ENCODE measurements at places on chromosomes 11 and 22.

DNA sequence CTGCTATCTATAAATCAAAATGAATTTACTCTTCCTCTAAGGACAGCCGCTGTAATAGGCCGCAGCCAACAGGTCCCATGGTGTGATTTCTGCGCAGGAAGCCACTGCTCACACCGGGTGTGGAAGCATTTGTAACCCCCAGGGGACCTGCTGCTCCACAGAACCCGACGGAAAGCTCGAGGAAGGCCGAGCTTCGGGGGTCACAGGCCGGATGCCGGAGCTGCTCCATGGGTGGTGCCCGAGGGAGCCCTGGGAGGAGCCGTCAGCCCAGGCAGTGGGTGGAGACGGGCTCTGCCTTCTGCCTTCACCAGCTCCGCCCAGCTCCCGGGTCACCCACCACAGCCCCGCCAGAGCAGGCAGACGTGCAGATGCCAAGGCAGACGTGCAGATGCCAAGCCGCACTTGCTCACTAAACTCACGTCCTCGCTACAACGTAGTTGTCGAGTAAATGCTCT, 63.5 kb downstream of the BRD1 start:
- DNase-seq, result no peak

GRCh38 chr11:126456783-126457542, 101.5 kb downstream of the ST3GAL4 start:
- no peak for DNase-seq

DNA sequence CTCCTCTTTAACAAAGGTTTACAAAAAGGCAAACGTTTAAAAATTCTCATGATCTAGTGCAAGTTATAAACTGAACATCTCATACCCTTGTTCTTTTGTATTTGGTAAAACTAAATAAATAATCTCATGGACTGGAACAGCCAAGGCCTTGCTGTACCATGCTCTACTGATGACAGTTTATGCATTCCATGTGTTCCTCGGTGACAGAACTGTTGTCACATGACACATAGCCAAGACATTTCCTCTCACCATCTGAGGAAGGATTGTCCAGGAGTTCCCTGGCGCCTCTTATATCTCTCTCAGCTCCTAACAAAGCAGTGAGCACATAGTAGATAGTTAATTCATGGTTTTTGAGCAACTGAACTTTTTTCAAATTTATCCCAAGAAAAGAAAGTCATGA, 12.6 kb downstream of the CCDC83 start:
- no peak for DNase-seq

DNA sequence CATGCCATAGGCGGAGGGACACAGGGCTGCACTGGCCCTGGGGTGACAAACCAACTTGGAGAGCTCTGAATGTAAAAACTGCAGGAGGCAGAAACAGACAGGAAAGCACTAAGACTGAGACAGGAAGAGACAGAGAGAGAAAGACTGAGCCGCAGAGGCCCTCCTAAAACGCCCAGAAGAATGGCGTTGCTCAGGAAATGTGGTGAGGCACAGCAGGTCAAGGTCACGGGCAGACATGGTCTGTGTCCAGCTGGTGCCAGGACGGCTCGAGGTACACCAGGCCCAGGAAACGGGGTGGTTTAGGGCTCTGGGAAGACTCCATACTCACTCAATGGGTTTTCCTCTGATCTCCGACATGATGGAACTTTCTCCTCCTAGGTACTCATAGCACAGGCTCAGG, 29.1 kb downstream of the MAFF start:
- DNase-seq, result no peak

- no peak for DNase-seq
Observed at GRCh38 chr11:8786933-8787332, 104.3 kb downstream of the RPL27A start.

DNA sequence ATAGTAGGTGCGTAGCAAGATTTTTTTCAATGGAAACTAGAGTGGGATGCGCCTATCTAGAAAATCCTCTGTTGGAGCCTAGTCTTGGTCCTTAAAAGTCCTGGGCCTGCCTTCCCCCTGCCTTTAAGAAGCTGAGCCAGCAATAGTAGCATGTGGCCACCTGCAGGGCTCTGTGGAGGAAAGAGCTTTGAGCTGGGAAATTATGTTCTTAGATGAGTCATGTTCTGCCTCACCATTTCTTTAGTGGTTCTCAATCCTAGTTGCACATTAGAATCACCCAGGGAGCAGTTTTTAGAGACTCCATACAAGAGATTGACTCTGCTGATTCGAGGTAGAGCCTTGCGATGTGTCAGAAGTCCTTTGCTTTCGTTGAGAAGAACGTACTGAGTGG, 133.5 kb downstream of the COMMD9 start:
- no peak for DNase-seq

DNA sequence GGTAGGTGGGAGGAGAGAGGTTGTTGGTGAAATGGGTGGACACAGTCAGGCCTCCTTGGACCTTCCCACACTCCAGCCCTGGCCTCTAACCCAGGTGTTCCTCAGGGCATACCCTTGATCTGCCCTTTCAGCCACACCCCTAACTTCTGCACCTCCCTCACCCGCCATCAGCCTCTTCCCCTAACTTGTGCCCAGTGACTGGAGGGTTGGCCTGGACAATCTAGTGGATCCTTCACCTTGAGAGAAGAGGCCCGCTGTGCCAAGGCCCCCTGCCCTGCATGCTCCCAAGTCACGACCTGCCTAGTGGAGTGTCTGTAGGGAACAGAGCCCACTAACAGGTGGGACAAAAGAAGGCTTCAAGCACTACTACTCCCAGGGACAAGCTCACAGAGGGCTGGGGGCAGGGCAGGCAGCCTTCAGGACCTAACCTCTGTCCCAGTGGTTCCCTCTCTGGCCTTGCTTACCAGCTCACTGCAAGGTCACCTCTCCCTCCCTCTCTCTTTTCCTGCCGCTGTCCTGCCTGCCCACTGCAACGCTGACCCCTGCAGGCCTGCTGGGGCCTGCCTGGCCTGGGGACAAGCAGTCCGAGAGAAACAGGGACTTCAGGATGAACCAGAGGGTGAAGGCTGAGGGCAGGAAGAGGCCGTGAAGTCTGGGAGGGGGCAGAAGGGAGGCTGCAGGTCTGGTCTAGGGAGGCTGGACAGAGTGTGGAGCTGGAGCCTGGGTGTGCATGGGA, 3.3 kb downstream of the SYT7 start:
- no peak for DNase-seq

- peak; percentile 91 for DNase-seq
Observed at GRCh38 chr11:65890324-65891218, at the start of gene CCDC85B. Gene CCDC85B, plus strand, starts transcription at chr11:65890673. Its CDS starts 111 bp downstream, at chr11:65890784.

DNA sequence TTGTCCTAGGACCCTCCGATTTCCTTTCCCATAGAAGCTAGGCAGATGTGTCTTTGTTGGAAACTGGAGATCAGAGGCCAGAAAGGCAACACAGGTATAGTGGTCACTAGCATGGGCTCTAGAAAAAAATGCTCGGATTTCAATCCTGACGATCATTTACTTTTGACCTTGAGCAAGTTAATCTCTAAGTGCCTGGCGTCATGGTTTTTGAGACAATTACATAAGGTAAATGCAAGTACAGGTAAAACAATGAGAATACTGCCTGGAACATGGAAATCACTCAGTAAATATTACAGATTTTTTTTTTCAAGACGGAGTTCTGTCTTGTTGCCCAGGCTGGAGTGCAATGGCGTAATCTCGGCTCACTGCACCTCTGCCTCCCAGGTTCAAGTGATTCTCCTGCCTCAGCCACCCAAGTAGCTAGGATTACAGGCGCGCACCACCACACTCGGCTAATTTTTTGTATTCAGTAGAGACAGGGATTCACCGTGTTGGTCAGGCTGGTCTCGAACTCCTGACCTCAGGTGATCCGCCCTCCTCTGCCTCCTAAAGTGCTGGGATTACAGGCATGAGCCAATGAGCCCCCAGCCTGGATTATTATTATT, 1.1 kb upstream of the DENND5A start:
- DNase-seq, result no peak

GRCh38 chr22:27561286-27561904, 240.2 kb downstream of the MN1 start:
- DNase-seq, result no peak

DNA sequence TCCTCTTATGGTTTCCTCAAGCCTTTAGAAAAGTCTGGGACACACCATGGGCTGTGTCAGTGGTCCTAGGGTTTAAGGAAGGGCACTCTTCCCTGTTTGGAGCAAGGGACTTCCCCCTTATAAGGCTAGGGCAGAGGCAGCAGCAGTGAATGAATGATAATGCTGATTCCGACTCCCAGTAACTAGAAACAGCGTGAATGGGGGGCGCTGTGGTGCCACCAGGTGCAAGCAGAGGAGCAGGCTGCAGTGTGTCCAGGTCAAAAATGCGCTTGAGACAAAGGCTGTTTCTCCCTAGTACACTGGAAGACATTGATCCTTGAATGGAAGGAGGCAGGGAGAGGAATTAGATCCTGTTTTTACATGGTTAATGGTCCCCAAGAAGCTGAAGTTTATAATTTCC, 11.6 kb upstream of the RIC3 start:
- DNase-seq, result no peak

- DNase-seq, result no peak
Observed at GRCh38 chr11:9148727-9149126, 57.3 kb upstream of the SCUBE2 start.

DNA sequence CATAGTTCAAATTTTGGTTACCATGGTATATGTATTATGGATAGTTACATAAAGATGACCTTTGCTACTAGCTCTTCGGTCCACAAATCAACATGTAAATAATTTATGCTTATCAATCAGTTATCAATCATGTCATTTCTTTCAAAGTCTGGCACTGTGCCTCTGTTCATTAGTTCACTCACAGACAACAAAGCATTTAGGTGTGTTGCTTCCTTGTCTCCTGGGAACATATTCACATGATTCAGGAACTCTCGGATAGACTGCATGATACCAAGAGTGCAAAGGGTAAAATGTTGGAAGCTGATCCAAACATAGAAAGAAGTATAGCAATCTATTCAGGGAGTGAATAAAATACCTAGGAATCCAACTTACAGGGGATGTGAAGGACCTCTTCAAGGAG, 14.3 kb upstream of the ACRV1 start:
- DNase-seq, result no peak

DNA sequence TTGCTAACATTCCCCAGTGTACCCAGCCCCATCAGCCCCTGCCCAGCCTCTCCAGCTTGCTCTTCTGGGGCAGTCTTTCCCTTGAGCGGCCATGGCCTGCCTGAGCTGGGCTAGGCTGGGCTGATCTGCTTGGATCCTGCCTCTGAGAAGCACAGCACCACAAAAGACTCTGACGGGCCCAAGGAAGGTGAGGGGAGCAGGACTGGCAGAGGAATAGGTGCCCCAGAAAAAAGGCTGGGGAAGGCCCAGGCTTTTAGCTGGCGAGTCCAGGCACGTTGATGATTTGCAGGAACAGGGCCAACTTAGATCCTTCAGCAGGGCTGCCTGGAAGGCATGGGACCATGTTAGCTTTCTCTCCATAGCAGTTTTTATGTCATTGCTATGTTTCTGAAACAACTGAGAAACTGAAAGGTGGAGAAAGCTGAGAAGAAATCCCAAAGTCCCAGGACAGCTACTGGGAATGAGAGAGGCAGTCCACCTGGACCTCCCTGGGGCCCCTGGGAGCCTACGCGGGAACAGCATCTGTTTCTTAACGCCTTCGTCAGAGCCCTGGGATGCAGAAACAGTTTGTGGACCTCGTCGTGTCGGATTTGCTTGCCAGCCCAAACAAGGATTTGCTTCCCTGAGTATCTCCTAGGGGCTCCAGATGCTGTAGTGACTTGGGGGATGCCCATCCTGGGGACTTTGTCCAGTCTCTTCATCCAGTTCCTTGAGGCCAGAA, 24.4 kb upstream of the FXYD6 start:
- DNase-seq, result no peak

DNA sequence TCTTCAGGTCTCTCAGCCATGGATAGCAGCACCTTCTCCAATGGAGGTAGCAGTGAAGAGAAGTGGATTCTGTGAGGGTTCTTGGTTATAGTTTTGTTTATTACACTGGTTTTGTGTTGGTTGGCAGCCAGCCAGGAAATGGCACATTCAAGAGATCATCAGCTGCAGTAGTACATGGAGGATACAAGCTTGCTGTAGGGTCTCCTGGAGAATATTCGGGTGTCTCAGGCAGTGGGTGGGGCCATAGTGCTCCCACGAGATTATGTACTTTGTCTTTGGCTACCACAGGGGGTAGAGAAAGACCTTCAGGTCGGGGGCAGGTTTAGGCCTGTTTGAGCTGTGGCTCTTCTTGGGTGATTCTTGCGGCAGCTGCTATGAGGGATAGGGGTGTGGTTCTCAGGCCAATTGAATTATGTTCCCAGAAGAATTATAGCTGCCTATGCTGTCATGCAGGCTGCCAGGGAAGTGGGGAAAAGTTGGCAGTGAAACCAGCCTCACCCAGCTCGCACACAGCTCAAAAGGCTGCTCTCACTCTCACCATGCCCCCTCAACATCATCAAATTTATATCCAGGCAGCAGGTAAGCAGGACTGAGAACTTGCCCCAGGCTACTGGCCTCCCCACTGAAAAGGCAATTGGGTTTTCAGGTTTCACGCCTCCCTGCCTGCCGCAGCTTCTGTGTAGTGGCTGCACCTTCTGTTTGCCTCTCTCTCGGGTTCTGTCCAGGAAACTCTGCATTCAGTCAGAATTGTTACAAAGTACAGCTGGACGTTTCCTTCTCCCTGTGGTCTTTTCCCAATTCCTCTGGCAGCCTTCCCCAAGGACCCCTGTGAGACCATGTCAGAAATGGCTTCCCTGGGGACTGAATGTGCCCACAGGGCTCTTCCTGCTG, 435.5 kb downstream of the LUZP2 start:
- no peak for DNase-seq

DNA sequence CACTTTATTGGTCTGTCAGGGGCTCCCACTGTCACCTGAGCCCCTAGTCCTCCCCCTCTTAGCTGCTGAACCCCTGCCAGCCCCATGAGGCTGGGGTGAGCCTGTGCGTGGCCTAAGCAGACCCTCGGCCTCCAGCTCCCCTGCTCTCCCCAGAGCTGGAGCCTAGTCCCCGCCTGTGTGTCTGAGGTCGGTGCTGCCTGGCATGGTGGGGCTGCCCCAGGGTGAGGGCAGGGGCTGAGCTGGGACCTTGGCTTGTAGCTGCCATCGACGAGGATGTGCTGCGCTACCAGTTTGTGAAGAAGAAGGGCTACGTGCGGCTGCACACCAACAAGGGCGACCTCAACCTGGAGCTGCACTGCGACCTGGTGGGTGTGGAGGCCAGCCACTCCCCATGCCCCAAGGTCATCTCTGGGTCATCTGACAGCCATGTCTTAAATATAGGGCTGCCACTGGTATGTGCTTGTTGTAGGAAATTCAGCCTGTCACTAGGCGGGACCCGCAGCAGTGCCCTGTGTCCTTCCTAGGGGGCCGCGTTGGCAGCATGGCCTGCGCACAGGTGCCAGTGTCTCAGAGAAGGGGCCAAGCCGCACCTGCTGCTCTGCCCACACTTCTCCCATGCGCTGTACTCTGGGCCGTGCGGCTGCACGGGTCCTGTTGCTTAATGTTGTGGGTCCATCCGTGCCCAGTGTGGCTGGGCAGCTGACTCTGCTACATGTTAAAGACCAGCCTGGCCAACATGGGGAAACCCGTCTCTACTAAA, 21.0 kb downstream of the PPIL2 start:
- DNase-seq, result no peak

- DNase-seq, result no peak
Observed at GRCh38 chr11:128522943-128523518, 64.3 kb downstream of the ETS1 start.

Data from NCI-H2029 (cell line).